ENCODE measurements at places on chromosomes 4 and X.

DNA sequence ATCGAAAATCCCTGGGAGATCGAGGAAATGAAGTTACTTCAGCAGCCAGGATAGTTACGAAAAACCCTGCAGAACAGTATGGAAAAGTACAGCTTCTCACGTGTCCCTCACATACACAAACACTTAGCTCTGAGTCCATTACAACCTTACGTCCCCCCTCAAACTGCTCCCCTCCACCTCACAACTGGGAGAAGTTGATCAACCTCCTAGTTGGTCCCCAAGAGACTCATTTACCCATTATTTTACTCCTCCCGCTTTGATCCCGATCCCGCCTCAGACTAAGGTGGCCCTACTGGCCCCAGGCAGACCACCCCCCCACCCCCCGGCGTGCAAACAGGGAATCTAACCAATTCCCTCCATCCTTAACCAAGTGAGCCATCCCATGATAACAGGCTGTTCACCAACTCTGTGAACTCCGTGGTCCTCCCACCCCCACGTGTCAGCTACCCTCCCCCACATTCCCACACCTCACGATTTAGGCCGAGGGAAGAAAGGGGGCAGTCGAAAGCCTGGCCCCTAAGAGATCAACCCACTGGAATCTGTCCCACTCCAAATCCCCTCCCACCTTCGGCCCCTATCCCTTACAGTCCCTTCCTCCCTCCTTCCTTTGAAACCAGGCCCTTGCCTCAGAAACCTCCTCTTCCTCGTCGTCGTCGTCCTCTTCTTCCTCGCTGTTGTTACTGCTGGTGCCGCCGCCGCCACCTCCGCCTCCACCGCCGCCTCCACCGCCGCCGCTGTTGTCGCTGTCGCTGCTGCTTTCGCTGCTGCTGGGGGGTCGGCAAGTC lies 755 bp downstream of the ANKRD17 start:
- DNase-seq, result peak; percentile 58

DNA sequence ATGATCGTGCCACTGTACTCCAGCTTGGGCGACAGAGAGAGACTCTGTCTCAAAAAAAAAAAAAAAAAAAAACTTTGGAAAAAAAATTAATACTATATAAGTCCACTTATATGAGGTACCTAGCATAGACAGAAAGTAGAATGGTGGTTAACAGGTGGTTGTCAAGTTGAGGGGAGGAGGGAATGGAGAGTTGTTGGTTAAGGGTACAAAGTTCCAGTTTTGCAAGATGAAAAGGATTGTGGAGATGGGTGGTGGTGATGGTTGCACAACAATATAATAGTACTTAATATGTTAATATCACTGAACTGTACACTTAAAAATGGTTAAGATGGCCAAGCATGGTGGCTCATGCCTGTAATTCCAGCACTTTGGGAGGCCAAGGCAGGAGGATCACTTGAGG lies 4.1 kb upstream of the IL9R start:
- no peak for DNase-seq

- DNase-seq, result no peak
Observed at GRCh38 chrX:149131774-149132173, 373.3 kb downstream of the IDS start.

- DNase-seq, result no peak
Observed at GRCh38 chr4:29538889-29539646, 1181.1 kb upstream of the PCDH7 start.

DNA sequence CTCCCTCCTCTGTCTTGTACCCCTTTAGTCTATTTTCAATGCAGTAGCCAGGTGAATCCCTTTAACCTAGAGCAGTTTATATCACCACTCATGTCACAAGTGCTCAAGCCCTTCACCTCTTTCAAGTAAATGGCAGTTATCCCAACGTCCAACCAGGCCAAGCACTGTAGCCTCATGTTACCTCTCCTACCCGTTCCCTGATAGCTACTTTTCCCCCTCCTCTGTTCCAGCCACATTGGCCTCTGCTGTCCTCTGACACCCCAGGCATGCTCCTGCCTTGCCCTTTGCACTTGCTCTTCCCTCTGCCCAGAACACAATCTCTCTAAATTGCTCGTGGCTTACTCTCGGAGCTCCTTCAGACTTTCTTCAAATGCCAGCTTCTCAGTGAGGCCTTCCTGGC lies 15.2 kb downstream of the GUCY1B1 start:
- DNase-seq, result no peak

DNA sequence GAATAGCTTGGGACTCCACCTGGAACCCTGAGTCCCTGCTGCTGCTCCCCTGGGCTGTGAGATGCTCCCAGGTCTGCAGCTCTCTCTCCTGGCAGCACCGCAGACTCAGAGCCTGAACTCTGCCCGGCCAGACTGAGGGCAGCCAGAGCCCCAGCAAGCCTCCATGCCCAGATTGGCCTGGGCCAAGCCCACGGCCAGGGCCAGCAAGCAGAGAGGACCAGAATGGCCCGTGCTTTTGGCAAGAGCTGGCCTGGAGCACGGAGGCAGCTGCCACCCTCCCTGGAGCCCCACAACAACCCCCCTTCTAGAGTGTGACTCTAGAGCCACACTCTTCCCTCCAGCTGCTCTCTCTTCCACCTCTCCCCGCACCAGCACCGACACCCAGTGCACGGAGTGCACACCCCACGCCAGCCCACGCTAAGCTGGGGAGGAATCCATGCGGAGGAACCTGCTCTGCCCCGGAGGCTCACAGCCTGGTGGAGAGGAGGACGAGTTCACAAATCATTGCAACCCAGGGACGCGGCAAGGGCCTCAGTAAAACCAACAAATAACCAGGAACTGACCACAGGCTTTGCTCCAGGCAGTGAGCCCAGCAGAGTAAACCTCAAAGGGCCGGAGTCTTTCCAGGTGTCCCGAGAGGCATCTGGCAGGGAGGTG lies 110.3 kb downstream of the HMX1 start:
- DNase-seq, result no peak

GRCh38 chr4:182207830-182208396 lies 35.3 kb upstream of the TENM3 start:
- no peak for DNase-seq

GRCh38 chr4:99968330-99968729 lies 18.3 kb upstream of the H2AZ1 start:
- no peak for DNase-seq

GRCh38 chr4:150242820-150243458 lies 164.7 kb downstream of the DCLK2 start:
- DNase-seq, result peak; percentile 45

GRCh38 chrX:109927663-109928273 lies 75.1 kb upstream of the TMEM164 start:
- no peak for DNase-seq

DNA sequence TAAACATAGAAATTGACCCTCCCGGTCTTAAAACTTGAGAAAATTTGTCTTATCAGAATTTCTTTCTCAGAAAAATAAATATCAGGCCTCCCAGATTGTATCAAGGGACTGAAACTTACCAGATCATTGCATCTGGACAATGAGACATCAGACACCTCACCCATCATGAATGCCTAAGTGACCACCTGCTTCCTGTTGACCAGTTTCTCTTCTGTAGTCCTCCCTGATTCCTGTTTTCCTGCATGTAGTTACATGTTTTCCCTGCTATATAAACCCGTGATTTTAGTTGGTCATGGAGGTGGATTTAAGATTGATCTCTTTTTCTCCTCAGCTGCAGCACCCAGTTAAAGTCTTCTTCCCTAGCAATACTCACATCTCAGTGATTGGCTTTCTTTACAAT lies 548.1 kb downstream of the PPP4R3C start:
- DNase-seq, result no peak

DNA sequence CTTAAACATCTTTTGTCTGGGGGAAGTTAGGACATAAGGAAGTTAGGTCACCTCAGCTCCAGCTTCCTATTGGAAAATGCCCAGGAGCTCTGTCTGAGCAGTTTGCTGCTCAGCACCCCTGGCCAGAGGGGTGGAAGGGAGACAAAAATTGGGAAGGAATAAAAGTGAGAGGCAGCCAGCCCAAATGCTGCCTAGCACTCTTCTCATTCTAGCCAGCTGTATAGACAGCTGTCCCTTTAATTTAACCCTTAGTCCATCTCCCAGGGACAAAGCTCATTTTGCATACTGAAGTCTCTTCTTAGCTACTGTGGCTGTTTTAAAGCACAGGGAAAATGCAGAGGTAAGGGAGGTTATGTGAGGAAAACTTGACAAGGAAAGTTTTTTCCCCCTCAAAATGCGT lies 89.5 kb upstream of the CITED1 start:
- no peak for DNase-seq

GRCh38 chr4:73674451-73674919 lies 54.2 kb upstream of the RASSF6 start:
- DNase-seq, result no peak

GRCh38 chr4:112311516-112311915 lies 14.3 kb downstream of the ALPK1 start:
- no peak for DNase-seq

DNA sequence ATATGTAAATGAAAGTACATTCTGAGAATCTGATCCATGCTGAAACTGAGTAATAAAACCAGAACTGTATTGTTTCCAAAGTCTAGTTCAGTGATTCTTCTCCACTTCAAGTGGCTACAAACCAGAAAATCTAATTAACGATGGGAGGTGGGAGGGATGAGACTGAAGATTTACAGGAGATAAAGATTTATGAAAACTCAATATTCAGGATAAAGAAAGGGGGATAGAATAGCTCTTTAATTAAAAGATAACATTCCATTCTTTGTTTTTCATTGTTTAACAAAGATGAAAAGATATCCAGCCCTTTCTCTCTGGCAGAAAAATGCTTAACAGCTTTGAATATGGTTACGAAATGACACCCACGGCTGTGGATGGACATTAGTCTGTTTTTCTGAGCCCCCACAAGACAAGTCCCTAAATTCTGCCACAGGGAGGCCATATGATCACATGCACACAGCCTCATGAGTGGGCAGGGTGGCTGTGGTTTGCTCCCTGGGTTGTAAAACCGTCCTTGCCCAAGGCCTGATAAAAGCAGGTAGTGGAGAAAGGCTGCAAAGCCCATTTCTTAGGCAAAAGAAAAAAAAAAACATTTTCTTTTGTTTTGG lies 36.4 kb downstream of the TMEM150C start:
- DNase-seq, result no peak

DNA sequence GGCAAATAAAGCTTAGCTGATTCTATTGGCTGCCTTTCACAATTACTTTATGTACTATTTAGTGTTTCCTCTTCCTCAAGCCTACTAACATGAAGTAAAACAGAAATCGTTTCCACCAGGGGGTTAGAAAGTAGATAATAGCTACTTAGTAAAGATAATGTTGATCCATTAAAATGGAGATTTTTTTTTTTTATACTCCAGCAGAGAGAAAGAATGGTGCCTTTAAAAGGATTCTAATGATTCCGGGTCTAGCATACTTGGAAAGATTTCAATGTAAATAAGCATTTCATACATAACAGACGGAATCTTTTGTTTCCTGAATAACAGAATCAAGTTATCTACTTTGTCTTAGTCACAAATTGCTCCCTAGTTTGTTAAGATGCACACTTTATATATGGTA lies 37.1 kb downstream of the GK start:
- no peak for DNase-seq

GRCh38 chr4:3016961-3017360 lies 53.6 kb downstream of the GRK4 start:
- no peak for DNase-seq

DNA sequence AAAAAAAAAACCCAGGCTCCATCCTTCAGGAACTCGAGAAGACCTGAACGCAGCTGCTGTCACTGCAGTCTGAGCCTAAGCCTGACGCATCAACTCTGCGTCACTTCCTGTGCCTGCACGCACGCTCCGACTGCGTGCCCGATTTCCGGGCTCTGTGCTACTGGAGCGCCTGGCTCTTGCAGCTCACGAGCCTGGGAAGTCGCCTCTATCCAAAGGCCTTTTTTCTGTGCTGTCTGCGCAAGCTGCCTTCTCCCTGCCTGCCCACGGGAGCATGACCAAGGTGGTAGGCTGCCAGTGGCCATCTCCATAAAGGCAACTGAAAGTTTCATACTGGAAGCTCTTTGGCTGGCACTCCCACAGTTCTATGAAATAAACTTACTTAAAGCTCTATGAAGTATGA lies 9.9 kb upstream of the GASK1B start:
- DNase-seq, result no peak

GRCh38 chrX:115350711-115351381 lies 61.3 kb downstream of the LUZP4 start:
- no peak for DNase-seq

- DNase-seq, result no peak
Observed at GRCh38 chr4:113086172-113086695, 36.8 kb downstream of the ANK2 start.

DNA sequence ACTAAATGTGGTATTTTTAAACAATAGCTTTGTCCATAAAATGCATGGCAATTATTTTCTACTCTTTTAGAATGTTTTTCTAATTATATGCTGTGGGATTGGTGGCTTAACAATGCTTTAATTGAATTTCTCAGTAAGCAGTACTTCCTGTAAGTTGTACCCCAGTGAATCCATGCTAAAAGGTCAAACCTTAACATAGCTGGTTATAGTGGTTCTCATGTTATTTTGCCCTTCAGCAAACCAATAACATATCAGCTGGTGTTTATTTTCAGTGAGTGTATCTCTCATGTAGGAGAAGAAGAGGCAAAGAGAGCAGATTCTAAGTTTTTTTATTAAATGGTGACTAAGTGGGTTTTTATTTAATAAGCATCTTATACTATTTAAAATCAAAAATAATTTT lies 41.5 kb downstream of the BTC start:
- no peak for DNase-seq

GRCh38 chrX:138026211-138026610 lies 460.3 kb downstream of the ZIC3 start:
- no peak for DNase-seq

GRCh38 chrX:3815896-3816664 lies 102.6 kb upstream of the PRKX start:
- DNase-seq, result peak; percentile 75

- no peak for DNase-seq
Observed at GRCh38 chrX:72475338-72475737, 97.3 kb downstream of the HDAC8 start.

DNA sequence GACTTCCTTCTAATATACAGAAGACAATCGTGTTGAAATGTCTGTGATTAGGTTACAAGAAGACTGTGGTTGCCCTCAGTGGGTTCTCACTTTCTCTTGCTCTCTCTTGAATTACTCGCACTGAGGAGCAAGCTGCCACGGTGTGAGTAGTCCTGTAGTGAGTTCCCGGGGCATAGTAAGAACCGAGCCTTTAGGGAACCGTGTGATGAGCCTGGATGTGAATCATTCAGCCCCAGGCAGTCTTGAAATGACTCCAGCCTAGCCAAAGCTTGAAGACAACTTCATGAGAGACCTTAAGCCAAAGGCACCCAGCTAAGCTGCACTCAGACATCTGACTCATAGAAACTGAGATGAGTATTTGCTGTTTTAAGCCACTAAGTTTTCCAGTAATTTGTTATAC lies 292.7 kb downstream of the SPOCK3 start:
- DNase-seq, result no peak

DNA sequence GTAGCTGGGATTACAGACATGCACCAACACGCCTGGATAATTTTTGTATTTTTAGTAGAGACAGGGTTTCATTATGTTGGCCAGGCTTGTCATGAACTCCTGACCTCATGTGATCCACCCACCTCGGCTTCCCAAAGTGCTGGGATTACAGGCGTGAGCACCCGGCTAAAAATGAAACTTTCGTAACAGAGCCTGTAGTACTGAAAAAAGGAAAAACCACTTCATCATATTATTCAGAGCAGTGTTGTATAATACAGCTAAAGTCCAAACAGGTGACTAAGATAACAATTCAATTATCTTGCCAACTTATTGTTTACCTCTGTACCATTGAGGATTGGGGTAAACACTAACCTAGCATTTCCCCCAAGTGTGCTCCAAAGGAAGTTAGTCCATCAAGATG lies 43.9 kb upstream of the HPRT1 start:
- no peak for DNase-seq

Data from ovary (tissue), 10 donors.